ENCODE measurements at places on chromosomes 1 and 21.

DNA sequence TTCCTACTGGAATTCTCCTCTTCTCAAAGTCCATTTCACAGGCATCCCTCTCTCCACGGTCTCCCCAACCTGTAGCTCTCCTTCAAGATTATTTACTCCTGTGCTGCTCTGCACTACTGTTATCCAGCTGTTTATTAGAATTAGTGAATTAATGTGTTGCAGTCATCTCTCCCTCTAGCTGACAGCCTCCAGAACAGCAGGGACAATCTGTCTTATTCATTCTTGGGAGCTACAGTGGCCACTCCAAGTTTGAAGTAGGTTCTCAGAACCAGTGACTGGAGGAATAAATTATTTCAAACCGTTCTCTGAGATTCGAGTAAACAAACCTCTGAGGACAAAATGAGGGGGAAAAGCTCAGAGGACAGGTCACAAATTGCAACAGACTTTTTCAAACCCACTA, 330.9 kb downstream of the RRAGC start:
- DNase-seq = no peak

- no peak for DNase-seq
These were observed 225.9 kb downstream of the KCNT2 start for GRCh38 chr1:196382383-196382782.

- DNase-seq = no peak
These were observed 2.9 kb upstream of the NFASC start for GRCh38 chr1:204867666-204868339.

DNA sequence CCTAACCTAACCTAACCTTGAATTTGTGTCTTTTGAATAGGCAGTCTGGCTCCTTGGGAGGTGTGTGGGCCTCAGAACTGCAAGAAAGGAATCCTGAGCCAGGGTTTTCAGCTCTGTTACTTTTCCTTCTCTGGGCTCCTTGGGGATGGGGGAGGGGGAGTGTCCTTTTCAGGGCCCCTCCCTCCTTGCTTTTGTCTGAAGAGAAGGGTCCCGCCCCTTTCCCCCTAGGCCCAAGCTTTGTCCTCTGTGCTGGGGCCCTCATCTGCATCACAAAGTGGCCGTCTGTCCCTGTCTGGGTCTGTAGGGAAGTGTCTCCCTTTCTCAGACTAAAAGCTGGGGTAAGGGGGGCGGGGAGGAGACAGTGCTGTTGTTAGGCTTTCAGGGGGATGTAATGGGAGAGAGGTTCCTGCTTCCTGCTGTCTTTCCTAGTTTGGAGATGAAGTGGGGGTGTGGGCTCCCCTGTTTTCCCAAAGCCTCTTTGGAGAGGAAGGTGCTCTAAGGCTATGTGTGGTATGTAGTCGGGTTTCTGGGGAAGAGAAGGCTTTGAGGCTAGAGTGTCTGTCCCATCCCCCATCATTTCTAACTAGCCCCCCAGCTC, 3.1 kb downstream of the AGO1 start:
- no peak for DNase-seq

GRCh38 chr1:31580513-31580870, 4.2 kb downstream of the TINAGL1 start:
- DNase-seq = no peak

DNA sequence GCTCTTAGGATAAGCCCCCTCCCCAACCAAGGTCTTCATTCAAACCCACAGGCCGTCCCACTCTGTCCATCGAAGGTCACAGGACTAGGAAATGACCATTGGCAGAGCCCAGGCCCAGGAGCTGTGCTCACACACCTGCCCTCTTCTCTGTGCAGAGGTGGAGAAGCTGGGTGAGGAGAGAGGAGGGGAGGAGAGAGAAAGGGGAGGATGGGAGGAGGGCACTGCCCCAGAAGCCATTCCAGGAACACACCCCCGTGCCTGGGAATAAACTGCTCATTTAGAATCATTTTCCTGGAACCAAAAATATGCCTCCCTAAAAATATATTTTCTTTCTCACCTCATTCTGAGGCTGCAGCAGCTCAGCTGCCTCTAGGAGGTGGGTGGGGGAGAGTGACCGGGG, 6.4 kb upstream of the SDC3 start:
- no peak for DNase-seq

DNA sequence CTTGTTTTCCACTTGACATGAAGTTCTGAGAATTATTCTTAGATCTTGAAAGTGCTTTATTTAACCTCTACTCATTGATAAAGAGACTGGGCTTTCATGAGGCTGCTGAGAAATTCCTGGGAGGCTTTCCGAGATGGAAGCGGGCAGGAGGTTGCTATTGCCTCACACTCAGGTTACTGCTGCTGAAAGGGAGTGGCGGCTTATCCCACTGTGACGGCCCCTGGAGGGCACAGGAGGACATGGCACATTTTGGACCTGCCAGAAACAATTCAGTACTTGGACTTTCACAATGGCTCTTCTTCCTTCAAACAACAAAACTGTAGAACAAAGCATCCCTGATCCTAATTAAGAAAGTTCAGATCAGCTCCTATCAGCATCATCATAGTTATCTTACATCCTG, 16.2 kb upstream of the MARK1 start:
- DNase-seq = no peak

DNA sequence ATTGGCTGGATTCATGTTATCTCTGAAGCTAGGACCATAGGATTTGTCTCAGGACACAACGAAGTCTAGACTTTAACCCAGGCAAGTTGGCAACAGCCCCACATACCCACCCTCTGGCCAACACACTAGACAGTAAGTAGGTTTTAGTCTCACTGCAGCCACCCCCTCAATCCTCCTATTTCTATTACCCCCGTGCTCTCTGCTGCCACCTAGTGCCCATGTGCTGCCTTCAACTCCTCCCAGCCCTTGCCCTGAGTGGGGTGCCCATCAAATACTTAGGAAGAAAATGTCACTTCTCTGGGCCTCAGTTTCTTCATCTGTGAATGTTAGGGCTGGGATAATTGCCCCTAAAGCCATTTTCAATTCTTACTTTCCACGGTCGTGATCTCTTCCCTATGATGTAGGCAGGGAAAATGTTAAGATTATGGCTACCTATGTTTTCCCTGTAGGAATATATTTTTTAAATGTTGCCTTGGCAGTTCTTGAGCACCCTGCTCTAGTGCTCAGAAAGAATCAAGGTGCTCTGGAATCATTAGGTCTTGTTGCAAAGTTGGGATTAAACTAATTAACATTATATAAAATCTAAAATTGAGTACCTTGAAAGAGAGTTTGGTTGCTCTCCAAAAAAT, 213.0 kb downstream of the LMX1A start:
- no peak for DNase-seq

DNA sequence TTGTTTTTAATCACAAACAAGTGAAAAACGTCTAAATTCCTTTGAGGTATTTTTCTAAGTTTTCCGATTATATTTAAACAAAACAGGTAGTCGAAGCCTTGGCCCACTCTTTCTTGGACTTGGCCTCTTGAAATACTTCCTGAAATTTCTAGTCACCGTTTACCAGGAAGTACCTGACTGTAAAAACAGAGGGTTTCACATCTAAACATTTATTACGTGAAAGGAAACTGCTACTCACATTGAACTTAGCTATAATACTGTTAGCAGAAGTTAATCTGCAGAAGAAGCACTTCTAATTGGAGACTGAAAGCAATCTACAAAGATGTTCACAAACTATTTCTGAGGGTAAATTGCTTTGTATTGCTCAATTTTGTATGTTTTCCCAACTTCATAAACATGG, 526.0 kb upstream of the ADGRL4 start:
- DNase-seq = no peak

GRCh38 chr1:245550720-245551043, 395.9 kb downstream of the KIF26B start:
- DNase-seq = no peak

GRCh38 chr1:205381305-205381704, 24.6 kb upstream of the KLHDC8A start:
- no peak for DNase-seq
